T-helper 1 cell (primary cell): ENCODE measurements at places on chromosomes 13 and 19.

- DNase-seq = no peak
Observed at GRCh38 chr13:70253834-70254233, 145.6 kb upstream of the KLHL1 start.

DNA sequence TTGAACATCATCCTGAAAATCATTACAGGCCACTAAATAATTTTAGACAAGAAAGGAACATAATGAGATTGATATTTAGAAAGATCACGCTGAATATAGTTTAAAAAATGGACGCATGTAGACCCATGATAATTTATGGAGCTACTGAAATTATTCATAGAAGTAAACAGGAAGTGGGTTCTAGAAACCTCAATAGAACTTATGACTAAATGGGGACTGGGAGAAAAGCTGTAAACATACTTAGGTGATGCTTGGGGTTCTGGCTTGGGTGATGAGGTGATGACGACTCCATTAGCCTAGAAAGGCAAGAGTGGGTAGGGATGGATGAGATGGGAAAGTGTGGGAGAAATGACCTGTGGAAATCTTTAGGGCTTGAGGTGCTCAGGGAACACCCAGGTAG, 484.0 kb downstream of the MYO16 start:
- no peak for DNase-seq

- DNase-seq = no peak
Observed at GRCh38 chr13:96984051-96984508, 10.2 kb downstream of the OXGR1 start.

DNA sequence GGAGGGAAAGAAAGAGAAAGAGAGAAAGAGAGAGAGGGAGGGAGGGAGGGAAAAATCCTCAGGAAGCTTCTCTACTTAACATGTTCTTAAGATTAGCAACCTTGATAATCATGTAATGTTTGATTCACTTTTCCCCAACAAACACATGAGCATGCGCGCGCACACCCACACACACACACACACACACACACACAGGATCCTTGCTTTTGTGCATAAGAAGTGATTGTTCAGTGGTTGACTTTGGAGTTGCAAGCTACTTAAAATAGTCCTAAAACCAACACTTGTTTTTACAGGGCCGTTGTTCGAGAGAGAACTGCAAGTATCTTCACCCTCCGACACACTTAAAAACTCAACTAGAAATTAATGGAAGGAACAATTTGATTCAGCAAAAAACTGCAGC, 100.0 kb upstream of the RAP2A start:
- DNase-seq = no peak

GRCh38 chr13:51637852-51638215, 53.6 kb downstream of the WDFY2 start:
- no peak for DNase-seq

DNA sequence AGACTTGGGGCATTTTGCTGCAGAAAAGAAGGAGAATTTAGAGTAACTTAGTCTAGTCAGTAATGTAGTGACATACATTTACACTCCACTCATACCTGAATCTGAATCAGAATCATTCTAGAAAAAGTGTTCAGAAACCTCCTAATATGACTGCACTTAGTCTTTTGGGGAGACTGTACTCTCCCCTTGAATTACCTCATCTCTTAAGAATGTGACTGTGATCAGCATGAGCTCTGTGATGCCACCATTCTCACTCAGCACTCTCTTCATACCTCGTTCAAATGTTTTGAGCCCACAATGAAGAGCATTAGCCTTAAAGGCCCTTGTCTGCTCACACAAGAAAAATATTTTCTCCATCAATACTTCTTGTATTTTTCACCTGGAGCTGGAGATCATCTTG, 229.4 kb downstream of the FGF14 start:
- no peak for DNase-seq

DNA sequence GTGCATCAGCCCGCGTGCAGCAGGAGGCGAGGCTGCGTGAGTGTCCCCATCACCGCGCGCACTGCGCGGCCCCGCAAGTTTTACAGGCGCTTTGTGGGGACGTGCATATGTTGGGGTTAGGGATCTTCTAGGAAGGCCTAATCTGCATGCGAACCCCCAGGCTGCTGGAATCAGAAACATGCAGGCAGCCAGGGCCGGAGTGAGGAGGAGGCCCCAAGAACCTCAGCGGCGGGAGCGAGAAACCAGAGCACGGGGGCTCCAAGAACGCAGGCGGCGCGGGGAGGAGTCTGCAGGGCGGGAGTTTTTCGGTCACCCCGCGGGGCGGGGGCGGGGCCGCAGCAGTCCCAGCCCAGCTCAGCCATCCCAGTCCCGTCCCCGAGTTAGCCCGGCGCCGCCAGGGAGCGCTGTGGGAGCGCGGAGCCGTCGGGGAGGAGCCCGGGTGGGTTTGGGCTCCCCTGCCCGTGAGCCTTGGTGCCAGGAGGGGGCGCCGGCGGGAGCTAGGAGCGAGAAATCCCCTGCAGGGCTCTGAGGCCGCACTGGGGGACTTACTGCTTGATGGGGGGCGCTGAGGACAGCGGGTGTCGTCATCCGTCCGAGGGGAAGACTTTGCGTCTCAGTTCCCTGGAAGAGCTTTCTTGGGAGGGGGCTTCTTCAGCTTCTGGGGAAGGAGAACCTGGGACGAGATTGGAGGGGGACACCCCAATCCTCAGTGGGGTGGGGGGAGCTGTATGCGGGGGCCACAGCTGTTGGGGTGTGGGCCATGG, 933 bp upstream of the NRTN start:
- peak; percentile 83 for DNase-seq

DNA sequence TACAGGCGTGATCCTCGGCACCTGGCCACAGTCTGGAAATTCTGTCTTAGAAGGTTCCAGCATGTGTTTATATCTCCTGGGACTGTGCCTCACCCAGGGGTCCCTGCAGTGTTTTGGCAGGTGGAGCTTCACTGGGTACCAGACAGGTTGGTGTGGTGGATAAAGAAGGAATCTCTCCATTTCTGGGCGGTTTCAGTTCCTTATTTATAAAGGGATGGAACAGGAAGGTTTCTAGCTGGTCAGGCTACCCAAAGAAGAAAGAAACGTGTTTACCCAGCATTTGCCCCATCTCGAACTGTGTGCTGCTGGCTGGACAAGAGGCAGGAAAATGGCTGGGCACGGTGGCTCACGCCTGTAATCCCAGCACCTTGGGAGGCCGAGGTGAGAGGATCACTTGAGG, 9.8 kb downstream of the PNPLA6 start:
- no peak for DNase-seq

- DNase-seq = no peak
Observed at GRCh38 chr19:21856773-21857514, 21.0 kb upstream of the ZNF43 start.

DNA sequence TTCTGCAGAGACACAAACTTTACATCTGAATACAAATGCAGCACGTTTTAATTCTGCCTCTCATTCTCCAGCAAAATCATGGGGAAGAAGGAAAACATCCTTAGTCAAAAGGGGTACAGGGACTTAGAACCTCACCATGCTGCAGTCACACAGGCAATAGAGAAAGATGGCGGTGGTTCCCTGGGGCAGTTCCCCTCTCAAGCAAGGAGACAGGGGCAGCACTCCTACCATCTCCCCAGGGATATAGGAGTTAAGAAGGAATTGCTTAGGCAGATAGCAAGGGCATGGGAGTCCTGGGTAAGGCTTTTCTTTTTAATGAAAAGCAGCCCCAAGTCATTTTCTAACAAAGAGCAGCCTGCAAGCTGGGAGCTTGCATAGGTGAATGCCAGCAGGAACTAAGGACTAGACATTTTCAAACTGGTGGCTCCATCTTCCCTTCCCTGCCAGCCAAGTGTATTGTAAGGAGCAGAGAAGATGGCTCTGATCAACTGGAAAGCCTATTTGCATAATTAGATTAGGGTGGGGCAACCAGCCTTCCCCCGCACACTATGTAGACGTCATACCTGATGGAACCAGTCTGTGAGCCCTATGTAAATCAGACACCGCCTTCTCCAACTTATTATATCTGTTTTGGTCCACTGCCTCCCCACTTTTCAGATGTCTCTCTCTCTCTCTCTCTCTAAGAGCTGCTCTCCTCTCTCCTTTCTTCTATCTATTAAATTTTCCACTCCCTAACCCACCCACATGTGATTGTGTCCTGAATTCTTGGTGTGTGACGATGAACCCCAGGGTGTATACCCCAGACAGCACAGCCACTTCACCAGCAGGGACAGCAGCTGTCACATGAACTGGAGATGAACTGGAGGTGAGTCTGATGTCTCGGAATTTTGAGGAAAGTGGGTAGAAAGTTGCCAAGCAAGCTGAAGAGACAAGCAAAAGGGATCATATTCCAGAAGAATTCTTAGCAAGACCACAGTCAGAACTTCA, 514.5 kb downstream of the IRS2 start:
- DNase-seq = no peak

DNA sequence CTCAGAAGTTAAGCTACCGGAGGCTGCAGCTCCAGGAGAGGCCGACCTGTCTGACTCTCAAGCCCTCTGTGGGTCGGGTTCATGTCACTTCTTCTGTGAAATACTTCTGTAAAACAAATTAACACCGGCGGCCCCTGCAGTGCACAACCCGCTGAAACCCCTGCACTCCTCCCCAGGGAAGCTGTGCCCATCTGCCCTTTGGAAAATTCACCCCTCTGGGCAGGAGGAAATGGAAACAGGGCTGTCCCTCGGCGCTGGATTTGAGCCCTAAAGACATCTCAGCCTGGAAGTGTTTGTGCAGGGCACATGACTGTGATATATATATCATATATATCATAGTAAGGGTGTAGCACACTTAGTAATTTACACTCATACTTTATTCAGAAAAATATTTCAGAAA, 415.3 kb downstream of the IRS2 start:
- no peak for DNase-seq

DNA sequence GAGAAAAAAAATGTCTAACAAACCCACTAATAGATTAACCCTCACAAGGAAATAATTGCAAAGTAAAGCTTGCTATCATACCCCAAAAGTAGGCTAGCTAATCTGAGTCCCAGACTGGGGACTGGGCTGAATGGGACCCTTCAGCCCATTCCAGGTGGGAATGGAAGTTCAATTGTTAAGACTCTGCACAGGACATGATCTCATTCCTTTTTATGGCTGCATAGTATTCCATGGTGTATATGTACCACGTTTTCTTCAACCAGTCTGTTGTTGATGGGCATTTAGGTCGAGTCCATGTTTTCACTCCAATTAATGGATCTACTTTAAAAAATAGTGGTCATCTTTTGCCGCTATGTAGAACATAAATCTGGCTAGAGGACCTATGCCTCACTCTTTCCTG, 17.9 kb downstream of the OR7A5 start:
- no peak for DNase-seq

GRCh38 chr13:74706801-74707200, 572.6 kb upstream of the KLF12 start:
- no peak for DNase-seq
